Activated CD4-positive, alpha-beta memory T cell treated with anti-CD3 and anti-CD28 coated beads for 36 hours (primary cell): ENCODE measurements at places on chromosomes 13 and 19. TPM values are rescaled to one million over a fixed set of nuclear protein-coding genes. Genes with fewer than 3 reads are reported as not detected.

- peaks cover 64% of the 10 kb centered on the region for H3K27me3 ChIP-seq
- peaks cover 37% of the 10 kb centered on the region for H3K4me1 ChIP-seq
- no peak for DNase-seq
- H3K27ac ChIP-seq: no peak overlapping the region
- no peak overlapping the region for H3K4me3 ChIP-seq
Measured at GRCh38 chr13:24124789-24125476, 35.6 kb upstream of the SPATA13 start.

DNA sequence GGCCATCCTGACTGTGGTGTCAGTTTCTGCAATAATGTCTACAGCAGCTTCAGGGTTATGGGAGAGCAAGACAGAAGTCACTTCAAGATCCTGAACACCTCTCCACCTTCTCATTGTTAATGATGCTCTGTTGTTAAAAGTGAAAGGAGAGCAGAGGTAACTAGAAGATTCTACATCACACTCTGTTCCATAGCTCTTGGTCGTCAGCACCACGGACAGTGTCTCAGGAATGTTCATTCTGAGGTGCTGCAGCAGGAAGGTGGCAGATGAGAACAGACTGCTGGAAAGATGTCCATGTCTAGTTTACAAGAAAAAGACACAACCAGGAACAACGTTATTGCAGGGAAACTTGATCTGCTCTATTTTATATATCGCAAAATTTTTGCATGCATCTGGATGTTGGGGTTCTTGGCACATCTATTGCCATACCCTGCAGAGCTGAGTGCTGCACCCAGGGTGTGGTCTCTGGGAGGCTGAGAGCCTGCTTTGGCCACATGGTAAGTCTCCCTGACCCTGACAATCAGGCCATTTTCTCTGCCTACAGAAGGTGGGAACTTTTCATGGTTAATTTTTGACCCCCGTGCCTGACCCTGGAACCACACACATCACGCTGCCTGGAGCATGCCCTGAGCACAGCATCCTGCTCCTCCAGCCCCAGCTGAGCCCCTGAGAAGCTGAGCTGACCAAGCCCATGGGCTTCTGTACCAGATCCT lies 12.7 kb downstream of the CEACAM21 start:
- peak; percentile 42 for DNase-seq
- no peak overlapping the region for H3K27ac ChIP-seq
- H3K4me1 ChIP-seq: no peaks in the 10 kb centered on the region
- H3K27me3 ChIP-seq: peaks cover 4% of the 10 kb centered on the region

GRCh38 chr13:107347641-107348369 lies 779.9 kb upstream of the ARGLU1 start:
- no peaks in the 10 kb centered on the region for H3K4me1 ChIP-seq
- H3K36me3 ChIP-seq: no peaks in the 10 kb centered on the region
- no peak for DNase-seq
- no peaks in the 10 kb centered on the region for H3K27me3 ChIP-seq
- H3K27ac ChIP-seq: no peak overlapping the region
- H3K4me3 ChIP-seq: no peak overlapping the region

- DNase-seq: no peak
- no peaks in the 10 kb centered on the region for H3K36me3 ChIP-seq
- no peaks in the 10 kb centered on the region for H3K4me1 ChIP-seq
- no peak overlapping the region for H3K4me3 ChIP-seq
- H3K27ac ChIP-seq: no peak overlapping the region
- no peaks in the 10 kb centered on the region for H3K27me3 ChIP-seq
Measured at GRCh38 chr13:85529218-85529594, 270.0 kb downstream of the SLITRK6 start.

DNA sequence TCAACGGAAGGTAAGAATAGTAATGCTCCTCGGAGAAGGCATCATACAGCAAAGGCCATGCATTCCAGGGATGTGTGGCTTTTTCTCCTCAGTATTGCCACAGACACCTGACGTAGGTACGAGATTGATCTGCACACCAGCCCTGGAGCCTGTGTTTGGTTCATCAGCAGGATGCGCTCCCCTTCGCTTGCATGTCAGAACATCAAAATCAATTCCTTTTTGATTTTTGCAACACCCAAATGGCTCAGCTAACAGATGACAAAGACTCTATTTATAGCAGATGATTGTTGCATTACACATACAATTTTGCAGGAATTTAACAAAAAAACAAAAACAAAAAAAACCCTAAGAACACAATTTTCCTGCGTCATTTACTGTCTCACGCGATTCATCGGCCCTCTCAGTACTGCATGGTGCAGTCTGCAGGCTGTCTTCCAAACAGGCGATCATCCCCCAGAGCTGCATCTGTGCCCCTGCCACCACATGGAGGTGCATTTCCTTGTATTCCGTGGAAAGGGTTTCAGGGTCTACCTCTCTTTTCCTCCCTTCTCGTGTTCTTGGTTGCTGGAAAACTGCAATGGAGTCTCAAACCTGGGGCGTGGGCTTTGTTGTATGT lies 207.3 kb downstream of the TEX29 start:
- peaks cover 11% of the 10 kb centered on the region for H3K27me3 ChIP-seq
- DNase-seq: no peak
- H3K27ac ChIP-seq: no peak overlapping the region
- no peaks in the 10 kb centered on the region for H3K4me1 ChIP-seq

DNA sequence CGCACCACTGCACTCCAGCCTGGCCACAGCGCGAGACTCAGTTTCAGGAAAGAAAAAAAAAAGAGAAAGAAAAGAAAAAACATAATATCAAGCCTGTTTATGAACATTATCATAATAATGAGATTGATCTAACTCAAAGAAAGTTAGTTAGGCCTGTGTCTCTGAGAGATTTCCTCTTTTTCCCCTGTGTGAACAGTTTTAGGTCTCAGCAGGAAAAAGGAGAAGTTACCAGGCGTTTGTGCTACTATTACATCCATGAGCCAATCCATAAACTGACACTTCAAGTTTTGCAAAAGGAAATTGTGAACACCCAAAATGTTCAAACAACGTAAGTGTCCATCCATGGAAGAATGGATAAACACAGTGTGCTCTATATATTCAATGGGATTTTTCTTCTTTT lies 3.8 kb downstream of the TARM1 start:
- H3K4me1 ChIP-seq: no peaks in the 10 kb centered on the region
- peaks cover 3% of the 10 kb centered on the region for H3K27me3 ChIP-seq
- H3K36me3 ChIP-seq: no peaks in the 10 kb centered on the region
- H3K4me3 ChIP-seq: no peak overlapping the region
- H3K27ac ChIP-seq: no peak overlapping the region
- no peak for DNase-seq

IFT88 gene
- 5.3 TPM for total RNA-seq

DNA sequence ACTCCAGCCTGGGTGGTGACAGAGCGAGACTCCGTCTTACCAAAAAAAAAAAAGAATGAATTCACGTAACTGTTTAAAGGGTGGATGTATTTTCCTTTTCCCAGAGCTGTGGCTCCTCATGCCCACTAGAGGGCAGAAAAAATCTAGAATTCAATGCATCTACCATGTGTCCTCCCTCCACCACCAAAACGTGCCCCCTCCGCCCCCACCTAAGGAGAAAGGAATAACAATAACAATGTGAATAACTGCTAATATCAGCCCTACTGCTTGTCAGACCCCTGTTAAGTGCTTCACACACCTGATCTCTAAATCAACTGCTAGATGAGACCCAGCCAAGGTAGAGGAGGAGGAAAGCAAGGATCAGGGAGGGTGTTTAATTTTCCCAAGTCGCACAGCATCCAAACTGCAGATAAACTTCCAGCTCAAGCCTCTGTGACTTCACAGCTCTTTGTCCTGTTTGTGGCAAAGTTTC lies 20.2 kb upstream of the PNMA8B start:
- H3K27me3 ChIP-seq: peaks cover 17% of the 10 kb centered on the region
- peaks cover 20% of the 10 kb centered on the region for H3K4me1 ChIP-seq
- H3K36me3 ChIP-seq: no peaks in the 10 kb centered on the region
- no peak overlapping the region for H3K27ac ChIP-seq
- no peak overlapping the region for H3K4me3 ChIP-seq
- peak; percentile 41 for DNase-seq

DNA sequence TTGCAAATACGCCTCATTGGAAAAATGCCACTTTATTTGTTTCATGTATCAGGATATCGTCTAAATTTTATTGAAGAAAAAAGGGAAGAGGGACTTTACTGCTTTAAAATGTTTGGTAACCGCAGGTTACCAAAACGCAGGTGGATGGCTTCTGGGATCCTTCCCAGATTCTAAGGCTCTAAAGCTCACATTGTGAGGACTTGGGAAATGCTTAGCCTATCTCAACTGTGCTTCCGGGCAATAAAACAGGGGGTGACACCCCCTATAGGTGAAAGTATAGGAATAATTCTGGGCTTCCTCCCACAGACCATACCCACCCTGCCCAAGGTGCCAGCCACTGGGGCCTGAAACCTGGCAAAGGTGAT lies 73.2 kb upstream of the IPO5 start:
- no peak overlapping the region for H3K4me3 ChIP-seq
- H3K4me1 ChIP-seq: no peaks in the 10 kb centered on the region
- no peak overlapping the region for H3K27ac ChIP-seq
- peaks cover 15% of the 10 kb centered on the region for H3K27me3 ChIP-seq
- H3K36me3 ChIP-seq: no peaks in the 10 kb centered on the region
- no peak for DNase-seq

DNA sequence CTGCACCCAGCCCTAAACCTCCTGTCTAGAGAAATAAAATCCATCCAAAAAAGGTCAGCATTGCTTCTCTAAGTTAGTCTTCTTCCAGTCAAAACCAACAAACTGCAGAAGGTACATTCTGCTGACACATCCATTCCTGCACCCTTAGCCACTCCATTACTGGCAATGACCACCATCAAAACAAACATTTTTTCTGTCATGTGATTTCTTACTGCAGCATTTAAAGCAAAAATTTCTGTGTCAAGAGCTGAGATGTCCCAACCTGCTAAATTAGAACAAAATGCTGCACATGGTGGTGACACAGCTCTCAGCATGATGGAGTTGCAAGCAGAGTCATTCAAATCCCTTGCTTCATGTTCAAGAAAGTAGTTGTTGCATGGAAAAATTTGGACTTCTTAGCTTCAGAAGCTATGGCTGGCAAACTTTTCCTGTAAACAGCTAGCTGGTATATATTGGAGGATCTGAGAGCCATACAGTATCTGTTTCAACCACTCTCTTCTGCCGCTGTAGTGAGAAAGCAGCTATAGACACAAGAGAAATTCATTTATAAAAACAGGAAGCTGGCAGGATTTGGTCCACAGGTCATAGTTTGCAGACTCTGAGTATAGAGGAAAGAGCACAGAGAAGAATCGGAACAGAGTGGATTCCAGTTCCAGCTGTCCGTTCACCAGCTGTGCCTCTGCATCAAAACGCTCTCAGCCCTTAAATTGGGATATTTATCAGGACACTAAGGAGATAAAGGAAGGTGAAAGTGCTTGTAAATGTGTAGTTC lies 17.4 kb downstream of the RUBCNL start:
- H3K4me1 ChIP-seq: peaks cover 7% of the 10 kb centered on the region
- DNase-seq: no peak
- no peaks in the 10 kb centered on the region for H3K36me3 ChIP-seq
- H3K27ac ChIP-seq: no peak overlapping the region

DNA sequence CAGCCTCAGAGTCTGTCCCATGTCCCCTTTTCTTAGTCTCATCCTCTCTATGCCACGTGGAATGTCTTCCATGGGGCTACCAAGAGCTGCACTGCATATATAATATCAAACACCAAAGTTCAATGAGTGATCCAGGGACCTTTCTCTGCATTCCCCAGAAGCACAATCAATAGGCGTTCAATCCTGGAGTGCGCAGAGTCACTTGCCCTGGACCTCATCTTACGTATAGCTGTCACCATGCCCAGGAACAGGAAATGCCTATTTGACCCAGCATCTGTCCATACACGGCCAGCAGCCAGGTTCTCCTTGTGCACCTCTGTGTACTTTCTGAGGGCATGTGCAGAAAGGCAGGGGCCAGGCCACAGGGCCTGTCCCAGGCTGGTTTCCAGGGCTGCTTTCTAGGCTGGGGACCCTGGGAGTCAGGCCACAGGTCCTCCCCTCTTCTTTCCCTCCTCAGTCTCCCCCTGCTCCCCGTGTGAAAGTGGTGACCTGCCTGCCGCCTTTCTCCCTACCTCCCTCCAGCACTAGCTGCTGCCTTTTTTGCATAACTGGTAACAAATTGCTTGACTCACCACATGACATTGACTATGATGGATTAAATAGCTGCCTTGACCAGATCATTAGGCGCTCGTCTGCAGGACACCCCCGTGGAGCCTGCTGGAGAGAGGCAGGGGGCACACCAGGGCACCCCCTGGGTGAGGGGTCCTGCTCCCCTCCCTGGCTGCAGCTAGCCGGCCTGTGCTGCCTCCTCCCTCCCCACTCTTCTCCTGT lies 222.0 kb downstream of the ZNF536 start:
- no peaks in the 10 kb centered on the region for H3K36me3 ChIP-seq
- no peak overlapping the region for H3K27ac ChIP-seq
- H3K4me3 ChIP-seq: no peak overlapping the region
- DNase-seq: no peak
- peaks cover 4% of the 10 kb centered on the region for H3K27me3 ChIP-seq
- H3K4me1 ChIP-seq: no peaks in the 10 kb centered on the region
